ENCODE measurements at places on chromosomes 12 and 14.

GRCh38 chr12:101875162-101875561 lies 2.2 kb upstream of the DRAM1 start:
- DNase-seq = no peak

- no peak for DNase-seq
Measured at GRCh38 chr14:46488374-46488773, 163.2 kb downstream of the RPL10L start.

GRCh38 chr14:51432302-51432948 lies 192.4 kb downstream of the TMX1 start:
- DNase-seq = no peak

GRCh38 chr14:35336494-35337268 lies 44.5 kb downstream of the PSMA6 start:
- DNase-seq = peak; percentile 20

- DNase-seq = no peak
Measured at GRCh38 chr14:96824283-96824682, 27.1 kb downstream of the VRK1 start.

DNA sequence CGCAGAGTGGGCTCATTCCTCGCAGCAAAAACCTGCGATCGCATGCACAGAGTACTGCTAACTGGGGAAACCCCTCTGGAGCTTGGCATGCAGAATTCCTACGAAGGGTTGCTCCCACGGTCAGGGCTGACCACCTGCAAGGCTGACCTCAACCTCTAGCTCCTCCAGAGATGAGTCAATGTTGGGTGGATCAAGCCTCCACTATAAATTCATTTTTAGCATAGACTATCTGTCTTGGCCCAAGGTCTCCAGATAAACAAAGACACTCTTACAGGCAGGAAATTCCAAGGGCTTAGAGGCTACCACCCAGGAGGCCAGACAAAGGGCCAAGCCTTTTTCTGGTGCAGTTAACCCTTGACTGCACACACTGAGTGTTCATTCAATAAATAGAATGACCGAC lies 296.5 kb downstream of the TMEM132D start:
- no peak for DNase-seq

GRCh38 chr12:9668161-9669018 lies 1.1 kb upstream of the CLEC2D start:
- DNase-seq = no peak

GRCh38 chr12:131833288-131833895 lies 5.2 kb downstream of the MMP17 start:
- no peak for DNase-seq

DNA sequence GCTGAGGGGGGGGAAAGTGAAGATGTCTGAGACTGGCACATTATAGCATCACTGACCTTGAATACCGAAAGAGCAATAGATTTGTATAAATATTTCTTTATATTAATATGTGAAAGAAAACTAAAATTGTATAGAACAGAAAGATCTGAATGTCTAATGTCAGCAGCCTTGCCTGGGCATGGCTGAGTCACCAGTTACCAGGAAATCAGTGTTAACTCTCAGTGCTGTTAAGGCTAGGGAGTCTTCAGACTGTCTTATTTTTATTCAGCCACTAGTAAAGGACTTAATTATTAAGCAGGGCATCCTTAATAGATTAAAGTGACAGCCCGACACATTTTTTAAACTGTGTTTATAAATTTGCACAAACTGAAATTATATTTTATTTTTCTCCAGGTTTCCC lies 122.9 kb upstream of the AEBP2 start:
- DNase-seq = no peak

DNA sequence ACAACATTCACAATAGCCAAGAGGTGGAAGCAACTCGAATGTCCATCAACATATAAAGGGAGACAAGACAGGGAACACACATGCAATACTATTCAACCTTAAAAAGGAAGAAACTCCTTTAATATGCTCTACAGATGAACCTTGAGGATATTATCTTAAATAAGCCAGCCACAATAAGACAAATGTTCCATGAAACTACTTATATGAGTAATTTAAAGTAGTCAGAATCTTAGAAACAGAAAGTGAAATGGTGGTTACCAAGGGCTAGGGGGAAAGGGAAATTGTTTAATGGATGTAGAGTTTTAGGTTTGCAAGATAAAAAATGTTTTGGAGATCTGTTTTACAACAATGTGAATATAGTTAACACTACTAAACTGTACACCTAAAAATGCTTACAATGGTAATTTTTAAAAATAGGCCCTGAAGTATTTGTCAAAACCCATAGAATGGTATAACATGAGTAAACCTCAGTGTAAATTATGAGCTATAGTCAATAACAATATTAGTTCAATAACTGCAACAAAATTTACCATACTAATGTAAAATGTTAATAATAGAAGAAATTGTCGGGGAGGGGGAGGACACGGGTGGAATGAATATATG lies 71.1 kb downstream of the EGLN3 start:
- DNase-seq = no peak

DNA sequence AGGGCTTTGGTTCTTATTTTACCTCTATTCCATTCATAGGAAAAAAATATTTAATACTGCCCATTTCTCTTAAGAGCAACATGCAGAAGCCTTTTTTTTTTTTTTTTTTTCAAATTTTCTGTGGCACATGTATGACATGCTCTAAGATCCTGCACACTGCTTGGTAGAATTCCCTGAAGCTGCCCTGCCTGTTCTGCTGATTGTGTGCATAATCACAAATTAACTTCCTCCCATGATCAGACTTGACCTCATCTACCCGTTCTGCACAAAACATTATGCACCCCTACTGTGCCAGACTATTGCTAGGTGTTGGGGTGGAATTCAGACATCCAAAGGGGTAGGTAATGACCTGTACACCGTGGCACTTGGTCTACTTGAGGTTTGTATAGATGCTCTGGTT lies 22.2 kb downstream of the SUDS3 start:
- no peak for DNase-seq

DNA sequence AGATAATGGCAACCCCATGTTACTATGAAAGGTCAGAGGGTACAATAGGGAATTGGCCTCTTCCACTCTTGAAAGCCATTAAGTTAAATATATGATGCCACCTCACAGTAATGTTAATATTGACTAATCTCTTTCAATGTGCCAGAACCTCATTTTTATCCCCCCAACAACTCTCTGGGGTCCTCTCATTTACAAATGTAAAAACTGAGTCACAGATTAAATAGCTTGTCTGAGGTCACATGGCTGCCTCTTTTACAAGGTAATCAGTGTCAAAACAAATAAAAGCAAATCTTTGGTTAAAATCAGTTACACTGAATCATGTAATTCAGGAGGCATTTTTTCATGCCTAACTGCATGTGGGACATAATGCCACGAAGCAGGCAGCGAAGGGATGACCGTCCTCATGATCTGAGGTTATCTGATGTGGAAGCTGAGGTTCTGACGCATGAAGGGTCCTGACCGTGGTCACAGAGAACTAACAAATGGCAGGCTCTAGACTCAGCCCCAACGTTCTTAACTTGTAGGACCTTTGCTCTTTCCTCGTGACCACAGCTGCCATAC lies 78.5 kb downstream of the PTPN21 start:
- DNase-seq = no peak

DNA sequence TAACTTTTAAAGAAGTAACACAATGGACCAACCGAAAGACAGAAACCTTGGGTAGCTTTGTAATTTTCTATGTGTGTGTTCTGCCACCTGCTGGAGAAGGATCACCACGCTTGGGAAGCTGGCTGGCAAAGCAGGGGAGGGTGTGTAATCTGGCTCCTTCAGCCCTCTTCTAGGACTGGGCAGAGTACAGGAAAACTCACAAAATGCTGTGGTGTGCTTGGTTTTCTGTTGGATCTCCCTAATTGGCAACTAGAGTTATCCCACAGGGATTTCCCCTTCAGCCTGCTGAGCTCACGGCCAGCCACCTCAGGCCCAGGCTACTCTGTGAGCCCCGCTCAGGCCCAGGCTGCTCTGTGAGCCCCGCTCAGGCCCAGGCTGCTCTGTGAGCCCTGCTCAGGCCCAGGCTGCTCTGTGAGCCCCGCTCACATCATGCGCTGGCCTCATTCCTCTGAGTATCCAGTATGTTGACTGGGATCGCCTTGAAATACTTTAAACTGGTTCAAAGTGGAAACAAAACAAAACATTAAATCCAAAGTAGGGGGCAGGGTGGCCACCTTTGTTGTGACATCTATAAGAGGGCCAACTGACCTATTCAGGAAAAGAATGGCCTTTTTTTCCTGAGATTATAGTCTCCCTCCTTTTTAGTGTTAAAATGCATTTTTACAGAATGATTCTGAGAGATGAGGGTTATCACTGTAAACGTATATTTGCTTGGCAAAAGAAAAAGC lies 52.0 kb upstream of the RNU6-8 start:
- DNase-seq = peak; percentile 57

DNA sequence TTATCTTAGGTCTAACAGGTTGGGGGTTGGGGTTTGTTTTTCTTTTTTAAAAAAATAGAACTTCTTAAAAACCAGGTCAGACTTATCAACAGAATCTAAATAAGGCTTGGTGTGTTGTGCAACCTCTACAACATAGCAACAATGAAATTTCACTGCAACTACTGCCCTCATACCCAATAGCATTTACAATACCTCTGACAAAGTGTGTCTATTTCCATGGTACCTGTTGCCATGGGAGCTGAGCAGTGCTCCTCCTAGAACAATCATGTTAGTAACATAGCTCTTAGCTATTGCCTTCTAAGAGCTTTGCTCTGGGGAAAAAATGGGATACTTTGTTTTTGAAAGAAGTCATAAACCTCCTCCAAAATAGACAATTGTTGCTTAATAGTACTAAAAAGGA lies 103.3 kb upstream of the CCDC175 start:
- no peak for DNase-seq

DNA sequence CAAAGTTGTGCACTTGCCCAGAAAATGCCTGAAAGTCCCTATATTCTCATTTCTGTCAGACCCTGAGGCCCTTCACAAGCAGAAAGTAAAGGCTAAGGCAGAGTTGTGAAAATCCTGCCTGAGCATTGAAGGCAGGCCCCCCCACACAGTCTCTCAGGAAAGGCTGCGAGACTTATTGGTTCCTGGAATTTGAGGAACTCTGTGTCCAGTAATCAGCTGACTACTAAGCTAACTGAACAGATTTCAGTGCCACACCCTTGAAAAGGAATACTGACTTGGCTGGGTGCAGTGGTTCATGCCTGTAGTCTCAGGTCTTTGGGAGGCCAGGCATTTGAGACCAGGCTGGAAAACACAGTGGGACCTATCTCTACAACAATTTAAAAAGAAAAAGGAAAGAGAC lies 21.1 kb upstream of the PPP2R5E start:
- DNase-seq = no peak

DNA sequence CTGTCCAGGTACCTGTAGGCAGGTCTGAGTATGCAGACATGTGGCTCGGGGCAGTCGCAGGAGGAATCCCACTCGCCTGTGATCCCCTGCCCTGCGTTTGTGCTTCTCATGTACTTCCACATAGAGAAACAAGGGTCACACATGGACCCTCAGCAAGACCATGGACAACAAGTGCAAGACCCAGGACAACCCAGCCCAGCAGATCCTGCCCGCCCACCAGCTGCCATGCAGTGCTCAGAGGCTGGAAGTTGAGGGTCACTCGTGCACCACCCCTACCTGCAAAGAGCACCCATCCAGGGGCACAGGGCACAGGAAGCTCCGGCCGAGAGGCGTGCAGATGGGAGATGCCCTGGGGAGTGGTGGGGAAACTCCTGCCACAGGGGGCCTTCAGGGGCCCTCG lies 67.5 kb upstream of the C14orf180 start:
- no peak for DNase-seq

DNA sequence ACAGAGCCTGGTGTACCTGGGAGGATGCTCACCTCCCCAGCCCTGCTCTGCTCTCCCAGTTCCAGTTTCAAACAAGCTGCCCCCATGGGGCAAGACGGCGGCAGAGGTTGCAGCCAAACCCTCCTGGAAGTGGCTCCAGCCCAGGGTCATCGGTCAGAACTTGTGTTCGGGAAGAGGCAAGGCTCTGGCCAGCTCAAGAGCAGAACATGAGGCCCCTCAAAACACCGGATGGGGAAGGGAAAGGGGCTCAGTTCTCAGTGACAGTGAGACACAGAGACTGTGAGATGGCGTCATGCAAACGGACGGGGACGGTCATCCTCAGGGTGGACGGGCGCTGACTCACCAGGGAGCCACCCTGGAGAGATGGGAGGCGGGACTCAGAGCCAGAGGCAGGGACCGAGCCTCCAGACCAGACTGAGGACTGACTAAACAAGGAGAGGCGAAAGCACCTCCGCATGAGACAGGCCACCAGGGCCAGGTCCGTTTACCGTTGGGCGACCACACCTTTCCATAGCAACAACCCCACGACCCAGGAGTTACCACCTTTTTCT lies 63.9 kb upstream of the GALNT9 start:
- no peak for DNase-seq

GRCh38 chr14:32226056-32226455 lies 23.0 kb upstream of the RNU6-8 start:
- no peak for DNase-seq

GRCh38 chr12:27966870-27967269 lies 5.7 kb downstream of the PTHLH start:
- no peak for DNase-seq

DNA sequence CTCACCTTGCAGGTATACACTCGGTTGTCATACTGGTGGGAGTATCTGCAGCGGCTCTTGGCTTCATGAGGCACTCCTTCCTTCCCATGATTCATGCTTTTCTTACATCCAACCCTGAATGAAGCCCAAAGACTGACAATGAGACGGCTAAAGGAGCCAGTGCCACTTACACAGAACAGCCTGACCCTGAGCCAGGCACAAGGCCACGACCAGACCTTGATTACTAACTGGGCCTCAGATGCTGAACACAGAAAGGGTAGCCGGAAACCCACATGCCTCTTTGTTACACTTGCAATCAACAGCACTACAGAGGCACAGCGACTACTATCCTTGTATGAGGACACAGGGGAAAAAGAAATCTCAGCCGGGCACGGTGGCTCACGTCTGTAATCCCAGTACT lies 48.0 kb downstream of the ZFYVE1 start:
- DNase-seq = no peak

DNA sequence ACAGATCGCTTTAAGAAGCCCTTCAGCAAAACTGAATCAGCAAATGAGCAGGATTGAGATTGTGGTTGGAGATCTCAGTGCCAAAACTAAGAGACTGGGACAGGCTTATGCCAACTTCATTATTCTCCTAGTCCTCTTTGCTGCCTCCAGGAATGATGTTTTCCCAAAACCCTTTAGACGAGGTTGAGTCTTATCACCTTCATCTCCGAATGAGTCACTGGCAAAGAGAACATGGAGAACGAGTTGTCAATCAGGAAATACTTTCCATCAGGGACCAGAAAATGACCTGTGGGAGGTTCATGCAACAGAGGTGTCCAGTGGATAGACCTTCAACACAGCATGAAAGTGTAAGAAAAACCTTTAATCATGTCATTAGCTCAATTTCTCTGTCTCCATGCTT lies 461.5 kb downstream of the RMST start:
- DNase-seq = no peak

DNA sequence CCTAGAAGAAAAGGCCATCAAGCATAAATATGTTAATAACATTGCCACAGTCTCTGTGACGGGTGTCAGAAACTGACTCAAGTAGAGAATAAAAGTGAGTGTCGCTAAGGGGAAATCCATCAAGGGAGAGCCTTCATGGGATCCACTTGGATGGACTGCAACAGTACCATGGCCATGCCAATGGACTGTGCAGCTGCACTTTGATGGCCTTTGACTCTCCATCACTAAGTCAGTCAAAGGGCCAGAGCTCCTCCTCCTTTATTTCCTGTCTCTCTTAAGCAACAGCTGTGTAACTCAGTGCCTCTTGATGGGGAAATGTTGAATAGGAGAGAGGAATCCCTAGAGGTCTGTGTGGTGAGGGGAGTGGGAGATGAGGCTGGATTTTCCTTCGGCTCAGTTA lies 335.2 kb downstream of the BMP4 start:
- DNase-seq = no peak

GRCh38 chr12:114400925-114401324 lies 5.0 kb downstream of the TBX5 start:
- DNase-seq = no peak

All from stimulated activated CD8-positive, alpha-beta memory T cell treated with anti-CD3 and anti-CD28 coated beads, Interleukin-4, amount 100 ng/mL, for 48 hours (primary cell).